ENCODE measurements at places on chromosomes 3 and 15.

DNA sequence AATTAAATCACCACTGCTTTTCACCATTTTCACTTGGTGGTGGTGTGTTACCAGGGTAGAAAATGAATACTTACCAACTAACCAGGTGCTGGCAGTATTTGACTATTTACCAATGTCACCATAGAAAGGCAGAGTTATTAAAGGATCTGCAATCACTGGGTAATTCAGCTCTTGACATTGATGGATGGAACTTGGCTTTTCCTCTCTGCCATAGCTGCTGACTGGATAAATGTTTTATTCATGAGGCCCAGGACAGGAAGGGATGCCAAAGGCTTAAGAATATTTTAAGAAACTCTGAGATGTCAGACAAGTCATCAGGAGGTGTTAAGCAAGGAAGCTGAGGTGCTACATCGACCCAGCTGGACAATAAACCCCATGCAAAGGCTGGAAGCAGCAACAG, 495.5 kb upstream of the CFAP20DC start:
- DNase-seq: no peak

DNA sequence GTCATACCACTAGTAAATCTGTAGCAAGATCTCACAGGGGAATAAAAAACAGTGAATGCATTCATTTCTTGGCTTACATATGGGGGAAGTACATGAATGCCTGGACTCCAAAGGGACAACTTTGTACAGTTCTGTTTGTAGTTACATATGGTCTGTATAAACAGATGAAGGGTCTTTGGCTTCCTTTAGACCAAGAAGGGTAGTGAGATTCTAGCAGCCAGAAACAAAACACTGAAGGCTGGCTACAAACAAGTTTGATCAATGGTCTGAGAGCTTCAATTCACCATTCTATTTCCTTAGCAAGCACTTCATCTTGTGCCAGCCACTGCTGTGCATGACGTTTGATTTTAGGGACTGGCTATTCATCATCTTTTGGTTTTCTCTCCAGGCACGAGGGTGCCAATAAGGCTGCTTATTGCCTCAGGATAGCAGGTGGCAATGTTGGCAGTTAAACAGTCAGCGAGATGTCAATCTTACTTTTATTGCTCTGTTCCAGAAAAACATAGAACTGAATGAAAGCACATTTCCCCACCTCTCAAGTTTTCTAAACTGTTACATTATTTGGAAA, 313.7 kb upstream of the COL8A1 start:
- DNase-seq: no peak

DNA sequence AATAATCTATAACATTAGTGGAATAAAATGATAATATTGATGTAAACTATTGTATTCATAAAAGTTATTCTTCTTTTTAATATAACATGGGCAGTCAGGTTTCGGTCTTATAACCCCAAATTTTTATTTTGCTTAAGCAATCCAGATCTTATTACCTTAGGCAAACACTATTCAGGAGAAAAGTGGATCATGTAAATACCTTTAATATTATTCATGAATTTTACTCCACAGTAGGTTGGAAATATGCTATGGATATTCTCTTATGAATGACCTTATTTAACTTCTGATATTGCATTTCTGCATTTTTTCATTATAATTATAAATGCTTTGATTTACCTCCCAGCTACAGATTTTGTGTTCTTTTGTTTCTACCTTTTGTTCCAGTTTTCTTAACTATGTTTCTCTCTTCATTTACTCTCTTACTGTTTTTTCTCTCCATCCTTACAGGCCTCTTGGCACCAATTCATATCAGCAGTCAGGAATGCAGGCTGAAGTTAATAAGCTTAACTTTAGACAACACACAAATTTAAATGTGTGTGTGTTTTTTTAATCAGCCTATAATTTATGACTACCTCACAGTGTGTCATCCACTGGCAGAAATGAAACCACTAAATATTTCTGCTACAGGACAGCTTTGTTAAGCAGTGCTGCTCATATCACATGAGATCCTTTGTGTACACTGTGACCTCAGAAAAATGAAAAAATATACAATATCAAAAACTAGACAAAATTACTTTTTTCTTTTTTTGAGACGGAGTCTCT, 111.0 kb downstream of the NSUN3 start:
- no peak for DNase-seq

DNA sequence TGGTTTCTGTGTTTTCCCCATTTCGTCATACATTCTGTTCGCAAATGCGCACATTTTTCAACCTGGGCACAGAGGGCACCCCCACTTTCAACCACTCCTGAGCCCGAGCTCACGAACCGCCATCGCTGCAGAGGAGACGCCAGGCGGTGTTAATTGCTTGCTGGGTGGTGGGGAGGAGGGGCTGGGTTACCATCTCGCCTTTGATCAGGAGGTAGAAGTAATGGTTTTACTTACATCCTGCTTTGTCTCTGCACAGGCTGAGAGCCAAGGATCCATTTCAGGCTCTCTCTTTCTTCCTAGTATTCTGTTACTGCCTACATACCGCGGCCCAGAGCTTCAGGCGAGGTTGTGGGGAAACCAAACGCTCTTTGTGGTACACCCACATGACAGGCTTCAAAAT, 177.3 kb upstream of the WNT5A start:
- DNase-seq: no peak

DNA sequence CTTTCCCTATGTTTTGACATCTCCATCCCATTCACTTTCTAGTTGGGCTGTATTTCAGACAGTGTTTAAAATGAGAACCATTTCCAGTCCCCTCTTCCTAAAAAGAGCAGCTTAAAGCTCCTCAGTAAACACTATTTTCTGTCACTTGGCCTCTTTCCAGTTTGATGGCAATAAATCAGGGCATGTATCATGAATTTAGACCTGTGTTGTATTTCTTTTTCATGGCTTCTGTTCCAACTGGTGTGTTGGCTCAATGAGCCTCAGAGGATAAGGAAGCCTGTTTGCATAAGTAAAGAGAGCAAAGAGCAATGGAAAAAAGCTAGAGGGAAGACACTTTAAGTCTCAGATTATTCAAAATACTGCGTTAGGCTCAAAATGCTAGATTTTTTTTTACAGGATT, 7.2 kb downstream of the CCDC80 start:
- no peak for DNase-seq

DNA sequence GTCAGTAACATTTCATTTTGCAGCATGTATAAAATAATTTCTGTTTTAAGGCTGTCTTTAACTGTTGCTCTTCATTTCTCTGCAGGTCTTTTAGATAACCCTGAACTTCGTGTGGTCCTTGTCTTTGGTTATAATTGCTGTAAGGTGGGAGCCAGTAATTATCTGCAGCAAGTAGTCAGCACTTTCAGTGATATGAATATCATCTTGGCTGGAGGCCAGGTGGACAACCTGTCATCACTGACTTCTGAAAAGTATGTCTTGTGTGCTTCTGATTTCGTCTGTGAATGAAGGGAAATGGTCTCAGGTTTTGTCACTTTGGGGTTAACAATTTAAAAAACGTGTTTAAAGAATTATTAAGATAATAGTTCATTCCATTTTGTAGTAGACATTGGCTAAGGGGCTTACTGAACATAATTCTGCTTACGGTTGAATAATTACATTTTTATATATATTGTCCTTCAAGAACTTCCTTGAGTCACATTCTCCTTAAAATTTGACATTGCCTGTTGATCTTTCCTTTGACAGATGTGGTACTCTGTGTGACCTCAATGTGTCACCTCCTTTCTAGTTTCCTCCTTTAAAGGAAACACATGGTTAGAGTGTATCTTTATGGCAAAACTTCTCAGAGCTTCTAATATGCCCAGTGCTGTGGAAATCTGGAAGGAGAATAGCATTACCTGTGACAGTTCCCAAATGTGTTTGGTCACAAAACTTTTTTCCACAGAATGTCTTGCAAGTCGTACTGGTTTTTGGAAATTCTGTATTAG, 26.3 kb downstream of the FBXO22 start:
- no peak for DNase-seq

GRCh38 chr15:41827290-41827879, 507 bp upstream of the JMJD7 start:
- DNase-seq: no peak

- no peak for DNase-seq
These were observed 113.6 kb downstream of the NEO1 start for GRCh38 chr15:73165844-73166243.

DNA sequence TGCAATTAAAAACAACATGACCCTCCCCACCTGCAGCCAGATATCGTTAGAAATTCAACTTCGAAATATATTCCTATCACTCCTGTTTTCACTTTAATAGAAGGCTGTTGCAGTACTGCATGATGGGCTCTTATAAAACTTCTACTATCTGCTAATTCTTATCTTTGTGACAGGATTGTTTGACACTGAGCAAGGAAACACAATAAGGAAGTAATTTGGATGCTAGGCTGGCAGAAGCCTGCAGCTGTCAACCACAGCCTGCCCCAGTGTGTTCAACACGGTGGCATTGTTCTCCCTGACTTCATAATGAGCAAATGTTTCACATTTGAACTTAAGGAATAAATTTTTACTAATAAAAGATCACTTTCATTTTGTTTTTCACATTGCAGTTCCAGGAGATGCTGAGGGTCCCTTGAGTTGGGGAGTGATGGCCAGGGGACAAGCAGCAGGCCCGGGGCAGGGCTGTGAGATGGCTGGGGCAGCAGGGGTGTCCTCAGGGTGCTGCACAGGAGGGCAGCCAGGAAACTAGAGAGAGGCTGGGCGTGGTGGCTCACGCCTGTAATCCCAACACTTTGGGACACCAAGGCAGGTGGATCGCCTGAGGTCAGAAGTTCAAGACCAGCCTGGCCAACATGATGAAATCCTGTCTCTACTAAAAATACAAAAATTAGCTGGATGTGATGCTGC, 64.8 kb upstream of the SEC61A1 start:
- no peak for DNase-seq

DNA sequence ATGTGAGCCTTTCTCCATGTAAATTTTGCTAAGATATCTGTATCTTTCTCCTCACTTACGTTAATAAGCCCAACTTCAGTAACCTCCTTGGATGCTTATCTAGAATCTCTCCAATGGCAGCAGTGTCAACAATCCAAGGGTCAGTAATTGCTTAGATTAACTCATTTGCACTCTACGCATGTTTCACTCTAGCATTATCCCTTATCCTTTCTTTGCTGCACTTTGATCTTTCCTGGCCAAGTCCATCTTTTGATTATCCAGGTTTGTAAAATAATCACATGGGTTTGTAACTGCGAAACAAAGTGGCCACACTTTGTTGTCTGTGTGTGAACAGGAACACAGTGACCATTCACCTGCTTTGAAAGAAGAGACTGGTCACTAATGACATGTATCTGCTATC, 577.6 kb downstream of the RSL24D1 start:
- DNase-seq: no peak

- DNase-seq: no peak
These were observed 39.8 kb downstream of the MUC20 start for GRCh38 chr3:195760345-195761122.
